Activated CD8-positive, alpha-beta T cell treated with anti-CD3 and anti-CD28 coated beads for 36 hours (primary cell): ENCODE measurements at places on chromosomes 2 and 18. TPM values are rescaled to one million over a fixed set of nuclear protein-coding genes. Genes with fewer than 3 reads are reported as not detected.
A peak's percentile ranks its signal among the peaks of the same experiment; 100 is the strongest.

Gene WDR7
- 19.0 TPM for total RNA-seq

Gene NT5C1B
- not detected for total RNA-seq

Gene ACVR1C
- total RNA-seq, result 1.7 TPM

Gene BCL11A
- total RNA-seq, result 0.45 TPM

Gene ACOXL
- 0.14 TPM for total RNA-seq

Gene SULT1C2
- total RNA-seq, result not detected

Gene IL1R2
- total RNA-seq, result 1.1 TPM

DNA sequence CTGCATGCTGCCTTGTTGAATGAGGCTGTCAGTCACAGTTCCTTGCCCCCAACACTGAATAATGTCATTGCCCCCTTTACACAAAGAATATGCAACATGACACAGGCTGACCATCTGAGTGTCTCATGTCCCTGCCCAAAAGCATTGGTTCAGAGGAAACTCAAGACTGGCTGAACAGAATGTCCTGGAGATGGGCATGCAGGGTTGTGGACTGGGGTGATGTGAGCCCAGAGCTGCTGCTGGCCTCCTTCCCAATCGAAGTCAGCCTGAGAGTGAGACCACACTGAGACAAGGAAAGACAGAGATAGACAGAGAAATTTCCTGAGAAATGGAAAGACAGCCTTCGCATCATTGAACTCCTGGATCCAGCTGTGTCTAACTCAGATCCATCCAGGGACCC, 110.1 kb downstream of the PID1 start:
- no peaks in the 10 kb centered on the region for H3K36me3 ChIP-seq
- H3K4me3 ChIP-seq, result no peak overlapping the region
- H3K27ac ChIP-seq, result no peak overlapping the region
- DNase-seq, result no peak

DNA sequence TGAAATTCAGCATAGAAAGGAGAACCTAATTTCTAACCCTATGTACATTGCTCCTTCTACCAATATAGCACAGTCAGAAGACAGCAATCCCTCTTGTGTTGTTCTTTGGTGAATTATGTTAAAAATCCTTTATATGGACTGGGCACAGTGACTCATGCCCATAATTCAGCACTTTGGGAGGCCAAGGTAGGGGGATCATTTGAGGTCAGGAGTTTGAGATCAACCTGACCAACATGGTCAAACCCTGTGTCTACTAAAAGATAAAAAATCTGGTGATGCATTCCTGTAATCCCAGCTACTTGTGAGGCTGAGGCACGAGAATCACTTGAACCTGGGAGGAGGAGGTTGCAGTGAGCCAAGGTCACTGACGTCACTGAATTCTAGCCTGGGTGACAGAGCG, 195.6 kb downstream of the TMX3 start:
- no peak for DNase-seq
- no peak overlapping the region for H3K27ac ChIP-seq
- H3K27me3 ChIP-seq, result peaks cover 3% of the 10 kb centered on the region
- no peaks in the 10 kb centered on the region for H3K4me1 ChIP-seq
- no peak overlapping the region for H3K4me3 ChIP-seq

- no peaks in the 10 kb centered on the region for H3K4me1 ChIP-seq
- DNase-seq, result no peak
These were observed 79.5 kb downstream of the EVA1A start for GRCh38 chr2:75480971-75481836.

DNA sequence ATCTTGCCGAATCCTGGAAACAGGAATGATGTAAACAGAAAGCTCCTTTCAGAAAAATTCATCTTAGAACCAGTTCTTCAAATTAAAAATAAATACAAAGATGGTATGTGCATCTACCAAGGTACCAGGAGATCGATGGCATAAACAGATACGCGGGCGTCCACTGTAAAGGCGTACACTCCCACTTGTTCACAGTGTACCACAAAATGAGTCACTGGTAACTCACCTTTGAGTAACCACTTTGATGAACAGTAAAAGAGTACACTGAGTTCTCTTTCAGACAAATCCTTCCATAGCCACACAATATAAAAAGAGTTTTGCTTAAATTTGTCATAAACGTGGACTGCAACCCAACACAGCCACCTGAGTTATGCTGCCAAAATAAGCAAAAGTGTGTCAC, 128.3 kb downstream of the DNER start:
- no peak overlapping the region for H3K4me3 ChIP-seq
- DNase-seq, result no peak
- no peaks in the 10 kb centered on the region for H3K4me1 ChIP-seq
- H3K36me3 ChIP-seq, result no peaks in the 10 kb centered on the region
- peaks cover 18% of the 10 kb centered on the region for H3K27me3 ChIP-seq
- no peak overlapping the region for H3K27ac ChIP-seq

- H3K4me1 ChIP-seq, result peaks cover 5% of the 10 kb centered on the region
- no peak overlapping the region for H3K4me3 ChIP-seq
- no peak for DNase-seq
These were observed 327.2 kb upstream of the PKDCC start for GRCh38 chr2:41720331-41721251.

DNA sequence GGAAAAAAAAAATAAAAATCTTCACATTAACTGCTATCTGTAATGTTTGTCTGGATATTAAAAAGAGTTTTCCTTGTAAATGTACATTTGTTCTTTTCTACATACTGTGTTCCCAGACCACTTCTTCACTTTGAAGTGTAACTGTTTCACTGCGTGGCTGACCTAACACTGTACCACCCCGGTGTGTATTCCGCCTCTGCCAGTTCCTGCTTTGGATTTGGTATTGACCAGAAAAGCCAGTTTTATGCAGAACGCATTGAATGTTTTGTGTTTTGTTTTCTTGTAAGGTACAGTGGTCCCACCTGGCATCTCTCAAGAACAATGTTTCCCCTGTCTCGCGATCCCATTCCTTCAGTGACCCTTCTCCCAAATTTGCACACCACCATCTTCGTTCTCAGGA, 128.2 kb upstream of the IL1R2 start:
- no peak overlapping the region for H3K27ac ChIP-seq
- no peak overlapping the region for H3K4me3 ChIP-seq
- no peaks in the 10 kb centered on the region for H3K27me3 ChIP-seq
- no peak for DNase-seq

- no peak overlapping the region for H3K4me3 ChIP-seq
- DNase-seq, result no peak
- H3K36me3 ChIP-seq, result no peaks in the 10 kb centered on the region
- H3K27me3 ChIP-seq, result peaks cover 6% of the 10 kb centered on the region
- H3K4me1 ChIP-seq, result no peaks in the 10 kb centered on the region
These were observed 177.1 kb downstream of the LAMA1 start for GRCh38 chr18:6940451-6940850.

DNA sequence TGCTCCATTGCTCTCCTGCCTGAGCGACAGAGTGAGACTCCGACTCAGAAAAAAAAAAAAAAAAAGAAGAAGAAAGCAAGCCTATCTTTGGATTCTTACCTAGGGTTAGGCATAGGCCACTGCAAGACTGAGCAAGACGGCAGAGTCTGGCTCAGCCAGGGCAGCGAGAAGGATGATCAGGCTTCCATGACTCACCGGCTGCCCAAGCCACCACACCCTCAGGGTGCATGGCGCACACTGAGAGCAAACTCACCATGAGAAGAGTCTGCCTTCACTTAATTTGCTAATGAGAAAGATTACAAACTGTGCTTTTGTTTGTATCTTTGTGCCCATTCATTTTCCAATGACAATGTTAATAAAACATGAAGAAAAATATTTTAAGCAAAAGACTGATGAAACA, 8.2 kb downstream of the FAM110C start:
- no peak for DNase-seq
- H3K4me3 ChIP-seq, result no peak overlapping the region
- no peak overlapping the region for H3K27ac ChIP-seq
- peaks cover 25% of the 10 kb centered on the region for H3K4me1 ChIP-seq
- peaks cover 11% of the 10 kb centered on the region for H3K27me3 ChIP-seq

GRCh38 chr2:239401881-239402233, 1.0 kb upstream of the HDAC4 start:
- H3K4me1 ChIP-seq, result peaks cover 28% of the 10 kb centered on the region
- DNase-seq, result peak; percentile 76
- peak overlapping the region; percentile 98 for H3K27ac ChIP-seq
- H3K36me3 ChIP-seq, result peaks cover 10% of the 10 kb centered on the region
- H3K27me3 ChIP-seq, result no peaks in the 10 kb centered on the region

DNA sequence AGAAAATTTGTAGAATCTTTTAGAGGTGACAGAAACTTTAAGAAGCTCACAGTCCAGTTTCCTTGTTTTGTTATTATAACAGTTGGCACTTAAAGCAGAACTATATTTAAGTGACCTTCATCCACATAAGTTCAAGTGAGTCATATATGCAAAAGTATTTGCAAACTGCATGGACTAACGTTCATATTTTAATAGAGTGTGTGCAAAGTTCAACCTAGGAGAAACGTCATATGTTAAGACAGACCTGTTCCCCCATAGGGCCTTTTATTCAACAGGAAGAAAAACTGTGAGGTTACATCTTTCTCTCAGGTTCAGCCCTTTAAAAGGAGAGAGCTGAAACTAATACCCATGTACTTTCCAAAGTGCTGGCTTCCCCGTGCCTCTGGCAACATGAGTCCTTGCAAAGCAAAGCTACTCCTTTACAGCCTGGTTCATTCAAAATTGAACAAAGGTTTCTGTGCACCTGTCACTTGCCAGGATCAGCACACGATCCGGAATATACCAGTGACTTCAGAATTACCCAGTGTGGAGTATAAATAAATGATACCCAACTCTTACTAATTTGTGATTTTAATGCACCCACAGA, 280.0 kb upstream of the RAB12 start:
- no peak overlapping the region for H3K4me3 ChIP-seq
- H3K27ac ChIP-seq, result no peak overlapping the region
- no peaks in the 10 kb centered on the region for H3K4me1 ChIP-seq
- DNase-seq, result no peak
- no peaks in the 10 kb centered on the region for H3K27me3 ChIP-seq

GRCh38 chr2:189552991-189553404, 27.6 kb downstream of the SLC40A1 start:
- no peak overlapping the region for H3K27ac ChIP-seq
- no peaks in the 10 kb centered on the region for H3K27me3 ChIP-seq
- H3K36me3 ChIP-seq, result no peaks in the 10 kb centered on the region
- no peak for DNase-seq
- no peak overlapping the region for H3K4me3 ChIP-seq
- no peaks in the 10 kb centered on the region for H3K4me1 ChIP-seq
